ENCODE measurements at places on chromosomes 3 and 15.

DNA sequence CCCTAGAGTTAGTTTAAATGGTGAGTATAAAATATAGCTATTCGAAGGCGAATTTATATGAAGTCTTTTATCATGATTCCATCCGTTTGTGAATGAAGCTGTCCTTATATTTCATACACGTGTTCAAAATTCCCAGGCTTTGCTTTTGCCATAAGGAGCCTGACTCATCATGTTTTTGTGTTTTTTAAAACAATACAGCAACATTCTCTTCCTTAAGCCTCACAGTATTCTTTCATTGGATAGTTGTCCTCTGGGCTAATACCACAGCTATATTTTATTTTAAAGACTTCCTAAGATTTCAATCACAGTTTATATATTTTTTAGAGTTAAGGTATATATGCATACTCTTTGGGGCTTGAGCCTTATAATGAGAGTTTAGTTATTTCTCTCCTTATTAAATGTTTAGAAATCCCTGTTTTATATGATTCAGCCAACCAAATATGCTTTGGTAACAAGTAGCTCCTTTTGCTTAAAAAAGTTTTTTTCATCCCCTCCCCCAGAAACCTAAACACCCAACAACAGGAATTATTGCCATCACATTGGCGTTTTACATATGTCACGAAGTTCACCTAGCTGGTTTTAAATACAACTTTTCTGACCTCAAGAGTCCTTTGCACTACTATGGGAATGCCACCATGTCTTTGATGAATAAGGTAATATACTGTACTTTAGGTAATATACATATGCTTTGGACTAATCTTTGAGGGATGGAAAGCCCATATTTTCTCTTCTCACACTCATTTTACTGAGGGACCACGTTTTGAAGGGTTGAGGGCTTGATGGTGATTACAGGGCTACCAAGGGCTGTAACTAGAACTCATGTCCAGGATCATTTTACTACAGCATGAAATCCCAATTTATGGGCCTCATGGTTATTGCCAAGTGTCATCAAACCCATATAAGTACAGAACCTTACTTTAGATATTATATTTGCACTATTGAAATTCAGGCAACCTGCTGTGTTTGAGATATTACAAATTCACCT lies 28.5 kb downstream of the ST3GAL6 start:
- DNase-seq, result no peak

DNA sequence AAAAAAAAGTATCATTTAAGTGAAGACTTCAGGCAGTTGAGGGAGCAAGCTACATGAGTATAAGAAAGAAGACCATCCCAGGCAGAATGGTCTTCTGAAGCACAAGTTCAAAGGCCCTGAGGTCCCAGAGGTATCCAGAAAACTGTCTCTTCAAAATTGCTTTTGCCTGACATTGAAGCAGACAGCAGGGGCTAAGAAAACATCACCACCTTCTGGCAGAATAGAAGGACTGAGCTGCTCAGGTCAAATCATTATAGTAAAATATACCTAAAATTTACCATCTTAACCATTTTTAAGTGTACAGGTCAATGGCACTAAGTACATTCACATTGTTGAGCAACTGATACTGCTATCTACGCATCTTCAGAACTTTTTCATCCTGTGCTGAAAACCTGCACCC lies 16.4 kb downstream of the GPR160 start:
- no peak for DNase-seq

GRCh38 chr15:65263313-65263712 lies 23.4 kb downstream of the PARP16 start:
- no peak for DNase-seq

- DNase-seq, result no peak
Measured at GRCh38 chr3:13866041-13866965, 13.6 kb downstream of the WNT7A start.

- no peak for DNase-seq
Measured at GRCh38 chr3:17234382-17234781, 349.6 kb downstream of the PLCL2 start.

GRCh38 chr3:151909681-151910405 lies 36.4 kb downstream of the SUCNR1 start:
- DNase-seq, result no peak

GRCh38 chr15:63301088-63301487 lies 23.7 kb downstream of the APH1B start:
- DNase-seq, result no peak

GRCh38 chr3:170090601-170090981 lies 52.8 kb downstream of the GPR160 start:
- no peak for DNase-seq

- DNase-seq, result no peak
Measured at GRCh38 chr3:32352563-32352962, 39.1 kb upstream of the CMTM7 start.

GRCh38 chr3:120622870-120623726 lies 27.0 kb downstream of the NDUFB4 start:
- no peak for DNase-seq

GRCh38 chr3:29796808-29797207 lies 515.9 kb downstream of the RBMS3 start:
- no peak for DNase-seq

- no peak for DNase-seq
Measured at GRCh38 chr15:65394936-65395335, 17.1 kb upstream of the IGDCC3 start.

DNA sequence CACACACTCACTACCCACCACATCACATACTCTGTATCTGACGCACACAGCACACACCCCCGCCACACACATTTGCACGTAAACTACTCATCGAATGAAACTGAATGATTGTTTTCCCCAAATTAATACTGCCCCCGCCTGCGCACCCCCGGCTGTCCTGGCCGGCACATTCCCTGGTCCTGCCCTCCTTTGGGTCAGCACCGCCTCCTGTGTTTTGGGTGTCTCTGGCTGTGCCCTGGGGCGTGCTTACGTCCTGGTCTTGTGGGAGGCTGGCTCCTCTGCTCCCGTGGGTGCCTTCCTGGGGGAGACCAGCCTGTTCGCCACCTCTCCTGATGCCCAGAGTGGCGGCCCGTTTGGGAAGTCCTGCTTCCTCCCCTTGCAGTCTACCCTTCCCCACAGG lies 30.2 kb downstream of the APBA2 start:
- DNase-seq, result no peak

- DNase-seq, result no peak
Measured at GRCh38 chr3:191256405-191256804, 57.4 kb downstream of the OSTN start.

GRCh38 chr3:86629511-86629910 lies 361.4 kb downstream of the VGLL3 start:
- DNase-seq, result no peak

GRCh38 chr3:108833611-108834010 lies 11.0 kb downstream of the TRAT1 start:
- no peak for DNase-seq

GRCh38 chr3:114756506-114757279 lies 390.4 kb downstream of the ZBTB20 start:
- no peak for DNase-seq

GRCh38 chr15:25410649-25411048 lies 28.2 kb downstream of the UBE3A start:
- no peak for DNase-seq

GRCh38 chr3:67521053-67521646 lies 133.3 kb downstream of the SUCLG2 start:
- no peak for DNase-seq

DNA sequence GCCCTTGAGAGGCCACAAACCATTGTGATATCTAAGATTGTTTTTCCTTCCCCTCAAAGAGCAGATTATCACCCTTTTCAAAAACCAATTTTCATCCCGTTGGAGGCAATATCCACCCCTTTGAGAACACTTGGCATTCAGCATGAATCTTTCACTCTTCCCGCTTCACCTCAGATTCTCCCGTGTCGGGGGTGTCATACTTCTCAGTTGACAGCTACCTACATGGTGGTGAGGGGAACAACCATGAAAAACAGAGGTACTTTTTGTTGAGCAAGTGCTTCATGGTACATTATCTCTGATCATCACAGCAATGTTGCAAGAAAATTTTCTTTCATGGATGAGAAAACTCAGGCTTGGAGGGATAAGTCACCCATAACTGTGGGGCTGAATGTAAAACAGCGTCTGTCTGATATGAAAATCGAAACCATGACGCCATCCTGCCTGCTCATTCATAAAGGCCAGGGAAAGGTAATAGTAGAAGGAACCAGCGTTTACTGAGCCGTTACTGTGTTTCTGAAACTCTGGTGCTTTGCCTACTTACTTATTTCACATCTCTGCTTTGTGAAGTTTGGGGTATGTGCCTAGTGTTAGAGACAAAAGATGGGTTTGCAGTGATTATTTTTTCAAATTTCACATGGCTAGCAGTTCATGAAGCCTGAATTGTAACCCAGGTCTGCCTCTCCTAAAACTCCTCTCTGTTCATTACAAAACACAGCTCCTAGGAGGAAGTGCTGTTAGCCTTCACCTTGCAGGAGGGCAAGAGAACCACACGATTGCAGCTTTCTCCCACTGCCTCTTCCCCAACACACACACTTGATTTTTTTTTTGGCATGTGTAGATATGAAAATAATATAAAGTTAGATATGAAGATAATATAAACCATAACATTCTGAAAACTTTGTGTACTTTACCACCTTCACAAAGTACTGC lies 35.4 kb downstream of the SV2B start:
- DNase-seq, result no peak

DNA sequence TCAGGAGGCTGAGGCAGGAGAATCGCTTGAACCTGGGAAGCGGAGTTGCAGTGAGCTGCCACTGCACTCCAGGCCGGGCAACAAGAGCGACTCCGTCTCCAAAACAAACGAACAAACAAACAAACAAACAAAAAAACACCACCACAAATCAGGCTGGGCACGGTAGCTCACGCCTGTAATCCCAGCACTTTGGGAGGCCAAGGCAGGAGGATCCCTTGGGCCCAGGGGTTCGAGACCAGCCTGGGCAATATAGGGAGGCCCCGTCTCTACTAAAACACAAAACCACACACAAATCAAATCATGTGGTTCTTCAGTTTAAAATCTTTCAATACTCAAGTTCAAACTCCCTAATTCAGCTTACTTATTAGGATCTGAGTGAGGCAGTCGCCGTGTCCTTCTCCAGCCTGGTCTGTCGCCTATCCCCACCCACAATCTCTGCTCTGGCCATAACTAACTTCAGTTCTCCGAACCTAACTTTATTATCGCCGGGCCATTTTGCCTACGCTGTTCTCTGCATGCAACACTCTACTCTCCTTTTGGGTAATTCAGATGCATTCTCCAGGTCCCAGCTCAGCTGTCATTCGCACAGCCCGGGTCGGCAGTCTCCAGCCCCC lies 660 bp upstream of the RTF1 start:
- DNase-seq, result no peak

DNA sequence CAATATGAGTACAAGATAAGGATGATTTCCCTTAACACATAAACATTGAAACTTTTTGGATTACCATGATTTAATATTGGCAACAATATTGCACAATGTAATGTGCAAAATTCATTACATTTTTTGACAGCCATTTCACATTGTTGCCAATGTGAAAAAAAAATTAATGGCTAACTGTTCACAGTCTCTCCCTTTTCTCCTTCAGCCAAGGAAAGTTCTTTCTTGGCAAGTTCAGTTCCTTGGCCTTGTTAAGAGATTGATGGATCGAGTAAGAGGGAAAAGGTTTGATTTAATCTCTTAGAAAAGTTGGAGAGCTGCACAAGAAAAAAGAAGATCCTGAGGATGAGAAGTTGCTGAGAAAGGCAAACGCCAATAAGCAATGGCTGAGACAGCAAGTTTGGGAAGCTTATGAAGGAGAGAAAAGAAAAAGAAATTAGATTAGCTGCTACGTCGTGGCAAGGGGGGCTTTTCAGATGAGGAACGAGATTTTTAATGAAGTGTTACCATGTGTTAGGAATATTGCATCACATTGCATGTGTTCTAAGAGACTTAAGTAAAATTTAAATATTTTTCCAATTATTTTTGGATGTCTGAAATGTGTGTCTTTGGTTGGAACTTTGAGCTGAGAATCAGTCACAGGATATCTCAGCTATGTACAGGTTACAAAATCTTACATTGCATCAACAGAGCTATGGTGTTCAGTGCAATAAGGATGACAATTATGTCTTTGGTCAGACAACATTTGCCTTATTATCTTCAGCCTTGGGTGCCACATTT lies 61.4 kb upstream of the ZNF280D start:
- DNase-seq, result no peak

GRCh38 chr3:23611737-23612295 lies 193.9 kb upstream of the UBE2E1 start:
- no peak for DNase-seq

DNA sequence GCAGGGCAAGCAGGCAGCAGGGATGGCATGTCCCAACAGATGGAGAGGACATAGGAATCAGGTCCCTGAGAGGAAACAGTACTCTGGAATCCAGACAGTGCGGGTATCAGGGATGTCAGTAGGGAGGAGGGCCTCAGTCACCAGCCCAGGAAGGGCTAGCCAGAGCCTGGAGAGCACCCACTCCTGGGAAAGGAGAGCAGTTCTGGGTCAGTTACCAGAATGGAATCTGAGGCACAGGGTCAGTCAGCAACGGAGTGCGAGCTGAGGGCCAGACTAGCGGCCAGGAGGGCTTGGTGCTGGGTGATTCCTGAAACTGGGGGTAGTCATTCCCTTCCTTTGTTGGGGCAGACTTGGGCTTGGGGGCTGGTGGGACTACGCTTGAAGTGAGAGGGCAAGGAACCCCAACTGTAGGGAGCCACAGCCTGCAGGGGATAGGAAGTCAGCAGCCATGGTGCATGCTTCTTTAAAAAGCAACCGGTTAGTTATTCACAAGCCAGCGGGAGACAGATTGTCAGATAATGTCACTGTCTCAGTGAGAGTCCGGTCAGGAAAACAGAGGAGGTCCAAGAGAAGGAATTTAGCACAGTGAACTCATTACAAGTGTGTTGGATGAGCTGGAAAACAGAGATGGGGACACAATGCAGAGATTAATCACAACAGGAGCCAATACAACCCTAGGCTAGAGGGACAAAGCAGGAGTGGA lies 27.9 kb downstream of the PLA1A start:
- DNase-seq, result no peak

- no peak for DNase-seq
Measured at GRCh38 chr3:24802614-24803013, 308.0 kb upstream of the THRB start.

- DNase-seq, result no peak
Measured at GRCh38 chr3:61562721-61563312, 1.4 kb downstream of the PTPRG start.

DNA sequence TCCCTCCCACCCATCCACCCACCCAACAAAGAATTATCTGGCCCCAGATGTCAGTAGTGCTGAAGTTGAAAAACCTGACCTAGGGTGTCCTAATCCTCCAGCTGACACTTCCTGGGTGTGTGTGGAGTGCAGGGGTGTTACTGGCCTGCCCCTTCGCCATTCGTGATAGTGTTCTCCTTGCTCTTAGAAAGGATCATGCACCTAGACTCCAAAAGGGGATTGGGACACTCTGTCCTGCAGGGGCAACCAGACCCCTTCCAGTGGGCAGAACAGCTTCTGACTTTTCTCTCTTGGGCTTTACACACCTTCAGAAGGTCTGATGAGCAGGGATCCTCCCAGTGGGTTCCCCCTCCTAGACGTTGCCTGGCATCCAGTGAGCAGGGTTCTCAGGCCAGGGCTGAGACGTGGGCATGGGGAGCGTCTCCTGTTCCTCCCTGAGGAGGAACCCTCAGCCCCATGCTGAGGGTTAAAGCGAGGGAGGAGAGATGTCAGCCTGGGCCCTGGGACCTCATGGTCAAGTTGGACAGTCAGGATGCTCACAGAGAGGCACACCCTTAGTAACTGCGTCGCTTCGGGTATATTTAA lies 75.0 kb downstream of the AAGAB start:
- DNase-seq, result no peak

GRCh38 chr3:194121891-194122631 lies 13.9 kb upstream of the HES1 start:
- no peak for DNase-seq

Data from NCI-H187 (cell line).